Stimulated activated CD4-positive, alpha-beta T cell treated with anti-CD3 and anti-CD28 coated beads, Interleukin-15, amount 100 ng/mL, for 1 hour (primary cell): ENCODE measurements at places on chromosomes 4 and X.

- DNase-seq = no peak
Measured at GRCh38 chrX:12789976-12790375, 1.2 kb upstream of the PRPS2 start.

GRCh38 chr4:76616526-76616925 is 181.5 kb downstream of the SHROOM3 start:
- no peak for DNase-seq

- DNase-seq = peak; percentile 13
Measured at GRCh38 chrX:118346258-118347094, 570 bp downstream of the WDR44 start.

DNA sequence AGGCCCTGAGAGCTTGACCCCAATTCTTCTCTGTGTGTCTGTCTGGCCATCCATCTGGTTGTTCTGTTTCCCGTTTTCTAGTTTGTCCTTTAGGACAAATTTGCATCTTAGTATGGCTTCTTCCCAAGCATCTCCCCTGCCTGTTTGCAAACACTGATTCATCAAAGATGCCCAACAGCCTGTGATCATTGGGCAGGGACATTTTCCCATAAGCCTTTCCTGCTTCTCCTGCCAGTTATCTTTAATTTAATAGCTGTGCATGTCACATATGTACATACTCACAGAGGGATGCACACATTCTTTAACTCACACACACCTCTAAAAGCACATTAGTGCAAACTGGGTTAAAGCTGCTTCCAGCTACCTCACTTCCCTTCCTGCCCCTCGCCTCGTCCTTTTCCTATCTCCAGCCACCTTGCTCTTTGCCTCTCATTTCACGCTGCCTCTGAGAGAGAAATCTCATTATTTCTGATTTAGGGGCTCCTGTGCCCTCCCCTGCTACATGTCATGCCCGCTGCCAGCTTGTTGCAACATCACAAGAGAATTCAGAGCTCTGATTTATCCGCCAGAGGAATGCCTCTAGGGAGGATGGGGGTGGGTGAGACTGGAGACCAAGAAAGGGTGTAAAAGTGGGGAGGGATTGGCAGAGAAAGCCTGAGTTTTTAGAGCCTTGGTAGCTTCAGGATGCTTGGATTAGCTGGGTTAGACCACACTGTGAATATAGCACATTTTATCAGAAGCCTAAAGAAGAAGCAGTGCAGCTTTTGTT is 100.6 kb downstream of the NHS start:
- no peak for DNase-seq

- DNase-seq = no peak
Measured at GRCh38 chrX:121932688-121933087, 885.3 kb downstream of the GLUD2 start.

GRCh38 chr4:184940500-184940899 is 77.8 kb upstream of the HELT start:
- no peak for DNase-seq

- no peak for DNase-seq
Measured at GRCh38 chr4:32147446-32148085, 1427.4 kb downstream of the PCDH7 start.

DNA sequence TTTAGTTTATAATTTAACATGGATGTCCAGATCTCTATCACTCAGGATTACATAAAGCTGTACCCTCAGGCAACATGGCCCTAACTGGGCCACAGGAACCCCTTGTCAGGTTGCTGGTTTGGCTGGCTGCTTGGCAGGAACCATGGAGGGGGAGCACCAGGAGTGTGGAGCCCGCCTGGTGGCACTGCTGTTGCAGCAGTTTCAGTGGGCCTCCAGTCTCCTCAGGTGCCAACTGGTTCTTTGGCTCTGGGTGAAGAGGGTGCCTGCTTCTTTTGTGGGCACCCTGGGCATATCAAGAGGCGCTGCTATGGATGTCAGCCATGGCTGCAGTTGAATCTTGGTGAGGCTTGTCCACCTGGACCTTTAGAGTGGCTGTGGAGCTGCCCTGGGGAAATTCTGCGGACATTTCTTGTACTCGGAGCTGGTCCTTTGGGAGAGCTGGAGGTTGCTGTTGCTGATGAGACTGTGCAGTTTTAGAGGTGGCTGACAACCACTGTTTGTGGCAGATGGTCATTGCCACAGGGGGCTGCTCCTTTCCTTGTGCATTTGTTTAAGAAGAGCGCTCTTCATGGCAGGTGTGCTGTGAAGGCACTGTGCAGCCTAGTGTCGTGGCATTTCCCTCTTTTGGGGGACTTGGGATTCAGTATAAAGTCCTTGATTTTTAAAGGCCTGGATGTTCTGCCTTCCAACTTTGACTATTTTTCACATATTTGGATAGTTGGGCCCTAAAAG is 10.3 kb upstream of the SMIM14 start:
- DNase-seq = no peak

DNA sequence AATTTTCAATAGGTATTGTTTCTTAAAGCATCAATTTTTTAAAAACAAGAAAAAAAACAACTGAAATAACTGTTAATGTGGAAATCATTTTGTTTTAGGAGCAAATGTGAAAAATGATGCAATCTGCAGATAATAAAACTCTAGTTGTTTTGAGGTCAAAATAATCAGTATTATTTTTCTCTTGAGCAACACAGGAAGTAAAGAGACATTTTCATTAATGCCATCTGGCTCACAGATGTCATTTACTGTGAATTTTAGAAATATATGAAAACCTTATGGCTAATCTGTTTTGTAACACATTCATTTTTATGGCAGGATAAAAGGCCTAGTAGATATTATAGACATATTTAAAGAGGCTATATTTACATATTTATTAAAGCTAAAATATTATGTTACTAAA is 141.6 kb downstream of the PCDH18 start:
- DNase-seq = no peak

GRCh38 chrX:40145923-40146261 is 48.1 kb upstream of the BCOR start:
- no peak for DNase-seq

DNA sequence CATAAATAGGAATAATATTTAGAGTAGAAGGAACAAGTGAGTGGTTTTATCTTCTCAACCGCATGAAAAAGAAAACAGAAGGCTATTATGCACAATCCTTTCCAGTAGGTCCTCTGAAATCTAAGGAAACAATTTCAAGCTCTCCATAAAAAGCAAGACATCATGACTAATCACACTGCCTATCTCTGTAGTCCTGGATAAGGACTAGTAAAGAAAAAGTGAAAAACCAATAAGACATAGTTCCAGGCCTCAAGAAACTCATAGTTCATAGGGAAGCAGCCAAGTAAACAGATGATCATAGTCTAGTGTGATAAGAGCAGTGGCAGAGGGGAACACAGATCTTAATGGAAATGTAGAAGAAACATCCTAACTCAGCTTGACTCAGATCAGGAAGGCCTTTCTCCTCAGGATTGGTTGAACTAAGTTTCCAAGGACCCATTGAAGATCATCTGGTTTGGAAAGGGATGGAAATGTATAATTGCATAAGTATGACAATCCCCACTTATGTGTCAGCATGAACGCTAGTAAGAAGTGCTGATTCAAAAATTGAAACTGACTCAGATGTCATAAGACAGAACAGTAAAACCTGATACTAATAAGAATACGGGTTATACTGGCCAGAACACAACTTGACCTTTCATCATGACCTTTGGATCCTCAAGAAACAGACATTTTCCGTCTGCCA is 155.3 kb downstream of the GRIA3 start:
- DNase-seq = no peak
